ENCODE measurements at places on chromosomes 11 and 22. TPM values are rescaled to one million over a fixed set of nuclear protein-coding genes. Genes with fewer than 3 reads are reported as not detected.

GRCh38 chr11:84261707-84262106 lies 975.5 kb upstream of the CCDC90B start:
- DNase-seq, result peak; percentile 67
- H3K4me3 ChIP-seq, result no peak overlapping the region
- no peaks in the 10 kb centered on the region for H3K4me1 ChIP-seq
- no peaks in the 10 kb centered on the region for H3K36me3 ChIP-seq
- H3K27ac ChIP-seq, result no peak overlapping the region

- no peaks in the 10 kb centered on the region for H3K27me3 ChIP-seq
- peaks cover 73% of the 10 kb centered on the region for H3K4me1 ChIP-seq
- peak overlapping the region; percentile 48 for H3K4me3 ChIP-seq
- H3K36me3 ChIP-seq, result no peaks in the 10 kb centered on the region
- H3K27ac ChIP-seq, result peak overlapping the region; percentile 98
- DNase-seq, result no peak
Measured at GRCh38 chr22:49502126-49502826, 325.4 kb downstream of the BRD1 start.

DNA sequence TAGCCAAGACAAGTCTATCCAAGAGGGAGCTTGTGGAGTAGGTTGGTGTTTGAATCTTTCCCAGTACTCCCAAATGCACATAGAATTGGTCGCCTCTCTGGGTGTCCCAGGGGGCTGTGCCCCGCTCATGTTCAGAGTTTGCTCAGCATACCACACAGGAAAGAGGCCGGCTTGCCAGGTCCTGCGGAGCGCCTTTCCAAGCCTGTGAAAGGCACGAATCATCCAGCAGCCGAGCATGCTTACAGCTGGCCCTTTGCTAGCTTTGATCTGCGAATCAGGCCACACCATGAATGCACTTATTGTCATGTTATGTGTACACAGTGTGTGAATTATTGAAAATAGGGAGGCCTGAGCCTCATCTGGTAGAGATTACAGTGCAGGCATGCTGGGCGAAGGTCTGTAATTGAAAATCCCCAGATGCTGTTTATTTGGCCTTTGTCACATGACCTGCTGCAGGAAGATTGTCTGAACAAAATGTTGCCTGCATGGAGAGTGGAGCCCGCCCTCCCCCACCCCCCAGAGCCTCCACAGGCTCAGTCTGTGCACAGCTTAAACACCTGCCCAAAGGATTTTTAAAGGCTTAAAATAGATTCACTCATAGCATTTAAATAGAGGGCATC lies 163.3 kb upstream of the RASSF10 start:
- H3K4me1 ChIP-seq, result peaks cover 5% of the 10 kb centered on the region
- H3K27me3 ChIP-seq, result no peaks in the 10 kb centered on the region
- no peak overlapping the region for H3K4me3 ChIP-seq
- H3K36me3 ChIP-seq, result no peaks in the 10 kb centered on the region
- no peak overlapping the region for H3K27ac ChIP-seq

- H3K27me3 ChIP-seq, result no peaks in the 10 kb centered on the region
- no peaks in the 10 kb centered on the region for H3K36me3 ChIP-seq
- H3K4me1 ChIP-seq, result no peaks in the 10 kb centered on the region
- H3K4me3 ChIP-seq, result no peak overlapping the region
Measured at GRCh38 chr11:92123540-92123939, 101.1 kb upstream of the FAT3 start.

DNA sequence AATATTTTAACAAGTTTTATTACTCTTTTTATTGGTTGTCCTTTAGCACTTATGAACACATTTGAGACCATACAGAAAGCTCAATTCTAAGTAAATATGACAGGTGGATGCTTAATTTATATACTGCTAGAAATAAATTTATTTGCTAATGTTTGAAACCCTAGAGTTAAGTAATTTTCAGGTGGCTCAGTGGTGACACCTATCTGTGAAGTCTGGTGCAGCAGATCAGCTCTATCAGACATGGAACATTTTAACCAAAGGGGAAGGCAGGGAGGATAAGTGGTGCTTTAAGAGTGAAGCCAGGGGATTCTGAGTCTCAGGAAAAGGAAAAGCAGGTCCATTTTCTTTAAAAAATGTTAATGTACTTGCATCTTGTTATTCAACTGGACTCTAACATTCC lies 175.8 kb downstream of the DSCAML1 start:
- no peak overlapping the region for H3K27ac ChIP-seq
- H3K4me3 ChIP-seq, result no peak overlapping the region
- H3K36me3 ChIP-seq, result no peaks in the 10 kb centered on the region
- peak; percentile 64 for DNase-seq
- no peaks in the 10 kb centered on the region for H3K27me3 ChIP-seq

DNA sequence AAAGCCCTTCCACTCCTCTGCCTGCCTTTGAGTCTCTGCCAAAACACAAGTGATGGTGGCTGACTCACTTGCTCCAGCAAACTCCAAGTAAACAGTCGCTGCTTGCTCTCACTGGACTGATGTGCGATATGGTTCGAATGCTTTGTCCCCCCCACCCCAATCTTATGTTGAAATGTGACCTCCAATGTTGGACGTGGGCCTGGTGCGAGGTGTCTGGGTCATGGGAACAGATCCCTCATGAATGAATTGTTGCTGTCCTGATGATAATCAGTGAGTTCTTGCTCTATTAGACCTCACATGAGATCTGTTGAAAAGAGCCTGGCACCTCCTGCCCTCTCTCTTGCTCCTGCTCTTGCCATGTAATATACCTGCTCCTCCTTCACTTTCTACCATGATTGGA lies 747.9 kb downstream of the OPCML start:
- no peaks in the 10 kb centered on the region for H3K4me1 ChIP-seq
- no peak overlapping the region for H3K27ac ChIP-seq
- no peaks in the 10 kb centered on the region for H3K27me3 ChIP-seq
- DNase-seq, result no peak
- no peaks in the 10 kb centered on the region for H3K36me3 ChIP-seq

GRCh38 chr11:289712-290620 lies 1.0 kb downstream of the PGGHG start:
- H3K4me1 ChIP-seq, result peaks cover 10% of the 10 kb centered on the region
- H3K27me3 ChIP-seq, result no peaks in the 10 kb centered on the region
- no peak for DNase-seq
- H3K27ac ChIP-seq, result no peak overlapping the region

DNA sequence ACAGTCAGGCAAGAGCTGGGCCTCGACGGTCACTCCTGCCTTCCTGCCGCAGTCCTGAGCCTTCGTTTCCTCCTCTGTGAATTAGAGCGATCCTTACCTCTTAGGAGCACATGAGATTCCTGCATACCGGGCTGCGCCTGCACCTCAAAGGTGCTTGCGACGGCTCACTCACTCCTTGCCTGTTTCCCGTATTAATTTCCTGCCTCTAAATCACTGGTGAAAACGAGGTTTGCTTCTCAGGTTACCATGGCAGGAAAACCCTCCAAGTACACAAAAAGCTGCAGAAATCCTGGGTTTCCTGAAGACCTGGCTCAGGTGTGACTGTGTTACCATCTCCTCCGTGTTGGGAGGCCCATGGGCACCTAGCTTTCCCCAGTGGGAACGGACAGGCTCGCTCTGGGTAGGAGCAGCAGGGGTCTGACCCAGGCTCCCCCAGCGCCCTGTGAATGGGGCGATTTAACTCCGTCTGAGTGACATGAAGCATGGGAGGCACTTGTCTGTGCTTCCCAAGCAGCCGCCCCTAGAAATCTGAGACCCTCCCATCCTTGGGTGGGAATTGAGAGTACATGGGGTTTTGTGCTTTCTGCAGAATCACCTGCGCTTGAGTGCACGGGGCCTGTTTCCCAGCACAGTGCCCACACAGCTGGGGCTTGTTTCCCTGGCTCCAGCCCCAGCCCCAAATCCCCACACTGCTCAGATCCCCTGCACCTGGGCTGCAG lies 64.8 kb downstream of the PHF21B start:
- no peak for DNase-seq
- H3K4me1 ChIP-seq, result no peaks in the 10 kb centered on the region
- no peak overlapping the region for H3K4me3 ChIP-seq
- no peak overlapping the region for H3K27ac ChIP-seq

DNA sequence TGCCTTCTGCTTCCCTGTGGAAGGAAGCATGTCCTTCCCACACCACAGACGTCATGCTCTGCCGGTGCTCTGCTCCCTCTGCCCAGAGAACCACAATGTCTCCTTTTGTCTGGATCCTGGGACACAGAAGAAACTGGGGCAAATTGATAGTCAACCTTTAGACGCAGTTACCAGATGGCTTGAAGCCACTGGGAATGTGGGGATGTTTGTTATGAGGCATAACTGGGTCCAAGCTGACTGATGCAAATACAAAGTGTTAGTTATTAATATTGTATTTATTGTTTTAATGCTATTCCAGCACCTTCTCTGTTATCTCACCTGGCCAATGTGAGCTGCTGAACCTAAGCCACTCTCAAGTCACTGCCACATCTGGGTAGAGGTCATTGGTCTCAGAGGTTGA lies 322.2 kb downstream of the SHANK2 start:
- no peak overlapping the region for H3K27ac ChIP-seq
- no peaks in the 10 kb centered on the region for H3K4me1 ChIP-seq
- peaks cover 4% of the 10 kb centered on the region for H3K27me3 ChIP-seq

GRCh38 chr11:81596704-81597103 lies 1137.0 kb downstream of the FAM181B start:
- no peaks in the 10 kb centered on the region for H3K4me1 ChIP-seq
- no peak overlapping the region for H3K27ac ChIP-seq
- no peaks in the 10 kb centered on the region for H3K27me3 ChIP-seq
- no peak overlapping the region for H3K4me3 ChIP-seq
- no peak for DNase-seq

- H3K27ac ChIP-seq, result no peak overlapping the region
- H3K4me3 ChIP-seq, result no peak overlapping the region
- H3K4me1 ChIP-seq, result peaks cover 1% of the 10 kb centered on the region
- DNase-seq, result no peak
- no peaks in the 10 kb centered on the region for H3K27me3 ChIP-seq
- H3K36me3 ChIP-seq, result no peaks in the 10 kb centered on the region
Measured at GRCh38 chr11:34825670-34826383, 90.4 kb downstream of the APIP start.

- DNase-seq, result no peak
- no peak overlapping the region for H3K27ac ChIP-seq
- H3K4me3 ChIP-seq, result no peak overlapping the region
- no peaks in the 10 kb centered on the region for H3K4me1 ChIP-seq
- peaks cover 60% of the 10 kb centered on the region for H3K36me3 ChIP-seq
Measured at GRCh38 chr11:5703741-5704536, 14.3 kb downstream of the TRIM22 start.

GRCh38 chr11:803770-804598 lies 1.0 kb downstream of the PIDD1 start:
- H3K27me3 ChIP-seq, result no peaks in the 10 kb centered on the region
- no peaks in the 10 kb centered on the region for H3K36me3 ChIP-seq
- H3K27ac ChIP-seq, result 0 out of 2 replicates have a peak overlapping the region, but pooled peaks have one; percentile 63
- DNase-seq, result peak; percentile 47

GRCh38 chr11:33195462-33196173 lies 34.3 kb upstream of the CSTF3 start:
- H3K4me3 ChIP-seq, result no peak overlapping the region
- H3K27ac ChIP-seq, result no peak overlapping the region
- H3K27me3 ChIP-seq, result no peaks in the 10 kb centered on the region
- DNase-seq, result no peak

- no peak overlapping the region for H3K27ac ChIP-seq
- no peak for DNase-seq
- H3K4me3 ChIP-seq, result peak overlapping the region; percentile 23
- H3K36me3 ChIP-seq, result no peaks in the 10 kb centered on the region
- peaks cover 22% of the 10 kb centered on the region for H3K4me1 ChIP-seq
Measured at GRCh38 chr22:48268771-48269552, 1506.5 kb downstream of the TBC1D22A start.

DNA sequence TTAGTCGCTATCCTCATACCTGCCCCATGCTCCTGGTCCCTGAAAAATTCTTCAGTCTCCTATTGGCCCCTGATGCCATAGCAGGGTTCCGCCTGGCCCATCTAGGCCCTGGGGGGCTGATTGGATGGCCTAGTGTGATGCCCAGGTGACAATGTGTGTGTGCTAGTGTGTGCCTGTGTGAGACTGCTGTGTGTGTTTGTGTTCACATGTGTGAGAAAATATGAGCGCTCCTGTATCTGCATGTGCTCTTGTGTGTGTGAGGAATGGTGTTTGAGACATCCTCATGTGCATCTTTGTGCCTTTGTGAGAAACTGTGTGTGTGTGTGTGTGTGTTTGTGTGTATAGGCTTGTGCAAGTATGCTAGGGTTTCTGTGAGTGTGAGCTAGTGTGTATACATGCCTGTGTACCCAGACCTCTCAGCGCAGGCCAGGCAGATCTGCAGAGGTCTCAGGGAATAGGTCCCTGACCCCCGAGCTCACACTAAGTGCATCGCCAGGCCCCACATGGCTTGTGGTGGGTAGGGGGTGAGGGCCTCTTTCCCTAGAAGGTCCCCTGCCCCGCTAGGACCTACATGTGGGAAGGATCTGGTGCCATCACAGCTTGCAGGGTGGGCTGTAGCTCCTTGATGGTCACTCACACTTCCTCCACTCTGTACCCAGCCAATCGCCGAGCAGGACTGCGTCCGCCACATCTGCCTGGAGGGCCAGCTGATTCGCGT lies 64.6 kb downstream of the OTOG start:
- no peaks in the 10 kb centered on the region for H3K27me3 ChIP-seq
- H3K36me3 ChIP-seq, result no peaks in the 10 kb centered on the region
- no peak overlapping the region for H3K27ac ChIP-seq
- DNase-seq, result no peak

DNA sequence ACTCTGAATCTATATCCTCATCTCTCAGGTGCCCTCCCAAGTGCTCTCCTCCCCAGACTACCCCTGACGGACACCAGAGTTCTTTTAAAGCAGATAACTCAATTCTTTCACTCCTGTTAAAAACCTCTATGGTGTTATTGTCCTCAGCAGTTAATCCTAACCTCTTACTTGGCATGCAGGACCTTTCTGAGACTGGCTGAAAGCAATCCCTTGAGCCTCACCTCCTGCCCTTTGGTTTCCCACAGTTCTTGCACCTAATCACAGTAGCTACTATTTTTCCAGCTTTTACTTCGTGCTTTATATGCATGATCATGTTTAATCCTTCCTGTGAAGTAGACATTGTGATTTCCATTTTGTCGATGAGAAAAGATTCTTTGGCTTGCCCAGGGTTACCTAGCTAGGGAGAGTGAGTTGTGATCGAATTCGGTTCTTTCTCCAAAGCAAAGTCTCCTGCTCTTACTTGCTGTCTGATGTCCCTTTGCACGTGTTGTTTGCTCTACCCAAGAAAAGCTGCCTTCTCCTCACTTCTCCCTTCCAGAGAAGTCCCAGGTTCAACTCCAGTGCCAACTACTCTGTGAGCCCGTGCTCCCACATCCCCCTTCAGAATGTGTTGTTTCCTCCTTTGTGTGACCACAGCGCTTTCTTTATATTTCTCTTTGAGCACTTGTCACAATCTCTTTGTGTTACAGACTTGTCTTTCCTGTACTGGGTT lies 2.1 kb downstream of the UBE2L3 start:
- H3K36me3 ChIP-seq, result peaks cover 16% of the 10 kb centered on the region
- H3K27ac ChIP-seq, result peak overlapping the region; percentile 48
- DNase-seq, result peak; percentile 47
- no peaks in the 10 kb centered on the region for H3K27me3 ChIP-seq

GRCh38 chr11:69293819-69294505 lies at the start of gene MYEOV:
Gene MYEOV (plus strand): TSS chr11:69294155. CDS start chr11:69295355, 1,200 bp downstream.
- peak; percentile 90 for DNase-seq
- no peaks in the 10 kb centered on the region for H3K36me3 ChIP-seq
- peaks cover 33% of the 10 kb centered on the region for H3K4me1 ChIP-seq
- no peaks in the 10 kb centered on the region for H3K27me3 ChIP-seq

The ALDH3B1 gene
- 0.40 TPM for total RNA-seq

The BTBD18 gene
- not detected for total RNA-seq

The OR52R1 gene
- total RNA-seq, result not detected

The TRIM49 gene
- total RNA-seq, result not detected

The A4GALT gene
- not detected for total RNA-seq

The LSP1 gene
- total RNA-seq, result 46.9 TPM

The SPI1 gene
- total RNA-seq, result 114 TPM

The EFCAB6 gene
- total RNA-seq, result 0.47 TPM

The SEC14L6 gene
- not detected for total RNA-seq

The BCO2 gene
- 0.40 TPM for total RNA-seq

The PGM2L1 gene
- total RNA-seq, result not detected

The KRTAP5-10 gene
- total RNA-seq, result not detected
